ENCODE measurements at places on chromosomes 5 and 9. TPM values are rescaled to one million over a fixed set of nuclear protein-coding genes. Genes with fewer than 3 reads are reported as not detected.

- H3K27me3 ChIP-seq, result no peaks in the 10 kb centered on the region
- peaks cover 21% of the 10 kb centered on the region for H3K4me1 ChIP-seq
- H3K4me3 ChIP-seq, result no peak overlapping the region
- no peak for DNase-seq
- no peaks in the 10 kb centered on the region for H3K36me3 ChIP-seq
Observed at GRCh38 chr9:125750627-125751011, 3.4 kb downstream of the PBX3 start.

DNA sequence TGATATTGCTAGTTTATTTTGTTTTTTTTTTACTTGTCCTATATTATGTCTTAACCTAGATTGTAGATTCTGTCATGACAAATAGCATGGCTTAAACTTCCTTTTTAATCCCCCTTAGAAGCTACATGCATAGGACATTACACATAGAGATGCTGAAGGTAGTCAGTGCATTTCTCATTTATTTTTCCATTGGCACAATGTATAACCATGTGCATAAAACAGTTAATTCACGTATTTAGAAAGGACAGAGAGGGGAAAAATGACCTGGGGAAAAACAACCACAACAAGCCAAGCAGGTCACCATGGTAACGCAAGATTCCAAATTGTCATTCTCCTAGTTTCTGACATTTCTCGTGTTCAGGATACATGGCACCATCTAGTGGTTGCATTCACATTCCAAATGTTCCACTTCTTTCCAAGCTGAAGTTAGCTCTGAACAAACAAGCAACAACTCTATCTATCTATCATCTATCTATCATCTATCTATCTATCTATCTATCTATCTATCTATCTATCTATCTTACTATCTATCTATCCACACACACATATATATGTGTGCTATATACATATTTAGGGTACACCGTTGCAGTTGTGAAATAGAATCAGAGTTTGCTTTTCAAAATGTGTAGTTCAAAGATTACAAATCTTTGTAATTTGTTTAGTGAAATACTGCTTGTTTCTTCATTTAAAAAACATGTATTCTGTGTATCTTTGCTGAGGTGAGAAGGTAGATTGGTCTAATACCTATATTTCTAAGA, 487.2 kb upstream of the ST8SIA4 start:
- H3K4me1 ChIP-seq, result no peaks in the 10 kb centered on the region
- H3K4me3 ChIP-seq, result no peak overlapping the region
- H3K27ac ChIP-seq, result no peak overlapping the region
- DNase-seq, result no peak
- H3K36me3 ChIP-seq, result no peaks in the 10 kb centered on the region

GRCh38 chr5:62486672-62487071, 74.1 kb downstream of the IPO11 start:
- no peak overlapping the region for H3K4me3 ChIP-seq
- DNase-seq, result no peak
- H3K27ac ChIP-seq, result no peak overlapping the region
- H3K27me3 ChIP-seq, result no peaks in the 10 kb centered on the region
- H3K4me1 ChIP-seq, result no peaks in the 10 kb centered on the region

DNA sequence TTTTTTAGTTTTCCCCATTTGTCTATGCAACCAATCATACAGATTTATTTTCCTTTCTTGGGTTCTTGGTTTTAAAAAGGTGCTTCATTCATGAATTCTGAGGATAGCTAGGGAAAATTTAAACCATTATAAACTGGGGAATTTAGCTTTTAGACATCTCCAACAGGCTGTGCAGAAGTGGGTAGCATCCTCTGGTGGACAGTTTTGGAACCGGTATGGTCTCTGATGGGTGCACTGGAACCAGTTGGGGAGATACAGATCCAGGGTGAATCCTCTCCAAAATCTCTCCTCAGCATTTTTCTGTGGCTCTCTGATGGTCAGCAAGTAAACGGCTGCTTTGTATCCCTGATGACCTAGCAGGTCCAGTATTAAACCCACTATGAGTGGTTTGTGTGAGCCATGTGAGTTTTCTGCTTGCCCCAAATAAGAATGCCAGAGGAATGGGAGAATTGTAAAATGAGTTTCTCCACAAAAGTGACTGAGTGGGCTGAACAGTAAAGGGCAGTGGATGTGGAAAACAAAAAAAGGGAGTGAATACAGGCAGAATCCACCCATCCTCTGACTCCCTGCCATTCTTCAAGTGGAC, 9.1 kb upstream of the DNAJC25 start:
- H3K27ac ChIP-seq, result no peak overlapping the region
- no peaks in the 10 kb centered on the region for H3K27me3 ChIP-seq
- no peaks in the 10 kb centered on the region for H3K36me3 ChIP-seq
- H3K4me1 ChIP-seq, result peaks cover 20% of the 10 kb centered on the region

- no peak for DNase-seq
- no peaks in the 10 kb centered on the region for H3K36me3 ChIP-seq
- H3K27ac ChIP-seq, result no peak overlapping the region
- peaks cover 5% of the 10 kb centered on the region for H3K4me1 ChIP-seq
Observed at GRCh38 chr5:86613455-86613854, 4.3 kb upstream of the COX7C start.

- DNase-seq, result no peak
- no peaks in the 10 kb centered on the region for H3K27me3 ChIP-seq
- no peaks in the 10 kb centered on the region for H3K4me1 ChIP-seq
- no peak overlapping the region for H3K4me3 ChIP-seq
- H3K27ac ChIP-seq, result no peak overlapping the region
- H3K36me3 ChIP-seq, result no peaks in the 10 kb centered on the region
Observed at GRCh38 chr9:4221931-4222330, 77.9 kb downstream of the GLIS3 start.

- DNase-seq, result no peak
- no peak overlapping the region for H3K27ac ChIP-seq
- no peak overlapping the region for H3K4me3 ChIP-seq
- no peaks in the 10 kb centered on the region for H3K36me3 ChIP-seq
- H3K27me3 ChIP-seq, result peaks cover 4% of the 10 kb centered on the region
- peaks cover 13% of the 10 kb centered on the region for H3K4me1 ChIP-seq
Observed at GRCh38 chr9:107180206-107180605, 102.9 kb upstream of the RAD23B start.

OCLN gene
- total RNA-seq, result 35.1 TPM

ABO gene
- 10.6 TPM for total RNA-seq

SPARC gene
- total RNA-seq, result 164 TPM

CCDC171 gene
- 1.9 TPM for total RNA-seq

SPATA31D4 gene
- total RNA-seq, result not detected

HRH2 gene
- total RNA-seq, result 1.9 TPM

ARHGEF37 gene
- total RNA-seq, result 29.3 TPM

CTSV gene
- total RNA-seq, result 3.1 TPM
